Activated CD8-positive, alpha-beta memory T cell treated with anti-CD3 and anti-CD28 coated beads, Interleukin-2, amount 10 ng/mL, durations not matched to agents 7 days and 5 days (primary cell): ENCODE measurements at places on chromosomes 5 and 9. TPM values are rescaled to one million over a fixed set of nuclear protein-coding genes. Genes with fewer than 3 reads are reported as not detected.

Gene TYRP1
- not detected for total RNA-seq

Gene TLX3
- total RNA-seq = not detected

Gene SEC24A
- 25.2 TPM for total RNA-seq

Gene EQTN
- total RNA-seq = not detected

Gene NSG2
- not detected for total RNA-seq

Gene PTPN3
- 0.50 TPM for total RNA-seq

Gene GADD45G
- total RNA-seq = 12.9 TPM

DNA sequence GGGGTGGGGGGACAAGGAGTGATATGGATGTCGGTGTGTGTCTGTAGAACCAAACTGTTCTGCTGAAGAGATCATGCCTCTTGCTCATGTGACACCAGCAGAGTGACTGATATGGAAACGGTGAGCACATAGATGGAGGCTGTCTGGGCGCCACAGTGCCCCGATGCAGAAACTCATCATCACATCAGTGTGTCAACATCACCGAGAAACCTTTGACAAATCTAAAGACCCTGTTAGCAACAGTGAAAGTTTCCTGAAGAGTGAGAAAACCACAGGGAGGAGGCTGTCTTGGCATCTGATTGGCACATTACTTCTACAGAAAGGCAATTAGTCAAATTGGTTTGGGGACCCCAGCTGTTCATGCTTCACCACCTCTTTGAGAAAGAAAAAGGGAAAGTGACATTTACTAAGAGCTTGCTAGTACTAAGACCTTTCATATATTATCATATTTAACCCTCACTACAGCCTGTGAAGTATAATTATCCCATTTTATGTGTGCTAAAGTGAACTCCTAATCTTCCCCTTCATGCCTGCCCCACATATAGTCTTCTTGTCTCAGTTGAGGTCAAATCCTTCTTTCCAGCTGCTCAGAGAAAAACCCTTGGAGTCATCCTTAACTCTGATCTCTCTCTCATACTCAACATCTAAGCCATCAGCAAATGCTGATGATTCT, 25.6 kb downstream of the CSF2 start:
- peaks cover 85% of the 10 kb centered on the region for H3K4me1 ChIP-seq
- peak; percentile 86 for DNase-seq
- peak overlapping the region; percentile 10 for H3K4me3 ChIP-seq
- H3K27ac ChIP-seq = peak overlapping the region; percentile 95
- peaks cover 5% of the 10 kb centered on the region for H3K36me3 ChIP-seq

GRCh38 chr5:91091471-91092234, 291.5 kb downstream of the ARRDC3 start:
- DNase-seq = no peak
- H3K4me1 ChIP-seq = no peaks in the 10 kb centered on the region
- no peaks in the 10 kb centered on the region for H3K36me3 ChIP-seq
- no peak overlapping the region for H3K27ac ChIP-seq

DNA sequence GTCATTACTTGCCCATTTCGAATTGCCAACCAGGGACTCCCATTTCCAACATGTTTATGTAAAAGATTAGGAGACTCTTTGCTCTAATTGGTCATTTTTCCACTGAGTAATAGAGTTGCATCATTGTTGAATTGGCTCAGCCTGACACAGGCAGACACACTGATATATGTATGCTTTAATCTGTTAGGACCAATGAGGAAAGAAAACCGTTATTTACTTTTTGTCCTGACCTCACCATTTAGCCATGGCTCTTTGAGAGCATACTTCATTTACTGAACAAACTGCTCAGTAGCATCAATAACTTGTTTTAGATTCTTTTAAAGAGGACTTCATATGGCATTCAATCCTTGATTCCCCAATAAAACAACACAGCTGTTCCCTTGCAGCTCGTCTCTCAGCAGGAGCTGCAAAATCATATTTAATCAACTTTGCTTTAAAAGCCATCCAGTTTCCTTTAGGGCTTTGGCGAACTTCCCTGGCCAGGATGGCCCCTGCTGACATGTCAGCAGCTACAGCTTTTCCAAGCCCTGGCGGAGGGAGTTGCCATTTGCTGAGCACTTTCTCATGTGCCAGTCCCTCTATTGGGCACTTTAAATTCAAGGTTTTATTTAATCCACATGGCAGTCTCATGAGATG, 251.5 kb upstream of the TNC start:
- no peak overlapping the region for H3K4me3 ChIP-seq
- H3K27ac ChIP-seq = no peak overlapping the region
- no peaks in the 10 kb centered on the region for H3K27me3 ChIP-seq
- no peak for DNase-seq

DNA sequence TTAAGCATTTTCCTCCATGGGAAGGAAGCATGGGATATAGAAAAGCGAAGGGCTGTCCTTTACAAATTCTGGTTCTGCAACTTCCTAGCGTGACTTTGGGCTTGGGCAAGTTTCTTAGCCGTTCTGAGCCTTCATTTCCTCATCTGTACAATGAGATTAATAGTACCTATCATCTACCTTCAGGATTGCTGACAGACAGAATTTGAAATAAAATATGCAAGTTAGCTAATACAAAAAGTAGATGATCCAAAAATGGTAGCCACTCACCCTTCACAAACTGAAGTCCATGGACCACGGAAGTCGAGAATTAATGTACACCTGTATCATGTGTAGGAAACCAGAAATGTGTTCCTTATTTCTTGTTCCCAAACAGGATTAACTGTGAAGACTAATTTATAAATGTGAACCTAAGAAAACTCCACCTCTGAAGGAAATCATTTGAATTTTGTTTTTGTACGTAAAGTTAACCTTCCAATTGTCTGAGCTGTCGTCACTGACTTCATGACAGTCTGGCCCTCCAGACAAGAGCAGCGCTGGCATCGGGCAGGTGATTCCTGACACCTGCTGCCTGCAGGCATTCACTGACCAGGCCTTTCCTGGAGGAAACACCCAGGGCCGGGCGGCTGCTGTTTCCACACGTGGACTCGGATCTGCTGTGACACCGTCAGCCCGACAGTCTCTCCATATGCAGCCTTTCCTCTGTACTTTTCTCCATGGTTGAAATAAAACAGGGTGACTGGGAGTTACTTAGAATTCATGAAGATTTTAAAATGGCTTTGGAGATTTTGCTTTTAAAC, 63.4 kb downstream of the PSMB7 start:
- DNase-seq = no peak
- H3K4me1 ChIP-seq = peaks cover 11% of the 10 kb centered on the region
- no peak overlapping the region for H3K4me3 ChIP-seq

GRCh38 chr9:77719321-77719720, 71.2 kb upstream of the GNA14 start:
- H3K36me3 ChIP-seq = peaks cover 5% of the 10 kb centered on the region
- H3K27ac ChIP-seq = no peak overlapping the region
- H3K4me1 ChIP-seq = peaks cover 2% of the 10 kb centered on the region
- no peaks in the 10 kb centered on the region for H3K27me3 ChIP-seq

DNA sequence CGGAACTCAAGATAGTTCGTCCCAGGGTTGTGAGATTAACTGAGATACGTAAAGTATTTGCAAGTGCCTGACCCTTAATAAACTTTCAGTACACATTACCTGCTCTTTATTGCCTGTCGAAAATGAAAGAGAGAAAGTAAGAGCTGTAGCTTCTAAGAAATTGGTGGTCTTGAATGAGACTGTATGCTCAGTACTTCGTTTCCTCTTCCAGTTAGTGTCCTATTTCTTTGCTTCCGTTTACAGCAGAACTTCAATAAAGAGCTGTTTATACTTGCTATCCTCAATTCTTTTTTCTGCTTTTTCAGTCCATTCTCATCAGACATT, 534 bp downstream of the SRFBP1 start:
- H3K36me3 ChIP-seq = peaks cover 15% of the 10 kb centered on the region
- H3K4me3 ChIP-seq = peak overlapping the region; percentile 88
- DNase-seq = no peak
- peaks cover 10% of the 10 kb centered on the region for H3K27me3 ChIP-seq
- H3K27ac ChIP-seq = peak overlapping the region; percentile 92
- peaks cover 29% of the 10 kb centered on the region for H3K4me1 ChIP-seq

- no peaks in the 10 kb centered on the region for H3K4me1 ChIP-seq
- no peak for DNase-seq
- no peak overlapping the region for H3K27ac ChIP-seq
These were observed 75.1 kb downstream of the ALDH7A1 start for GRCh38 chr5:126519637-126520592.

DNA sequence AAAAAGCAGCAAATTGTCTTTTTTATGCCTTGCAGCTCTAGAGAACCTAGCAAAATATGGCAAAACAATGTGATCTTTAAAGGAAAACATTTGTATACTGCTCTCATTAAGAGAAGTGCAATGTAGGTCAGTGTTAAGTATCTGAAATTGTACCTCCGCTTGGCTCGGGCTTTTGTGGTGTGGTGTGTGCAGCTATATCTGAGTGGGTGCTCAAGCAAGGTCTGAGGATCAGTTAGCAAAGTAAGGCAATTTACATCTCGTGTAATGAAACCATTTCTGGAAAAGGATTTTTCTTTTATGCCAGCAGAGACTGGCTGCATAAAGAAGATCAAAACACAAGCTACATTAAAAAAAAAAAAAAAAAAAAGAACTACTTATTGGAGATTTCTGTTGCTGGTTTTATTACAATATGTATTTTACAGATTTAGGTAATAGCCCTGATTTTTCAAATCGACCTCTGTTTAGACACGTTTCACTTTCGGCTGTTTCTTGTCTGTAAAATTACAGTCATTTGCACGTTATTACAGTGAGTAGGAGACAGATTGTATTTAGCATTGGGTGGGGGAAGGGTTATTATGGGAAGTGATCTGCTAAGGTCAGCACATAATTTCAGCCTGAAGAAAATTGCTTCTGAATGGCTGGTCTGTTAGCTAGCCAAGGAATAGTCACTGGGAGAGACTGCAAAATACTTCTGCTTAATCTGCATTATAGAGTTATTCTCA, 7.9 kb upstream of the ZNF608 start:
- H3K36me3 ChIP-seq = no peaks in the 10 kb centered on the region
- DNase-seq = no peak
- peaks cover under 1% of the 10 kb centered on the region for H3K27me3 ChIP-seq

GRCh38 chr9:81470864-81471263, 218.5 kb downstream of the TLE1 start:
- DNase-seq = no peak
- no peak overlapping the region for H3K27ac ChIP-seq
- no peaks in the 10 kb centered on the region for H3K4me1 ChIP-seq
- no peaks in the 10 kb centered on the region for H3K27me3 ChIP-seq
- no peak overlapping the region for H3K4me3 ChIP-seq
- no peaks in the 10 kb centered on the region for H3K36me3 ChIP-seq

- no peak overlapping the region for H3K4me3 ChIP-seq
- H3K36me3 ChIP-seq = peaks cover 6% of the 10 kb centered on the region
- no peak overlapping the region for H3K27ac ChIP-seq
These were observed 63.3 kb downstream of the CSF2 start for GRCh38 chr5:132136906-132137305.

GRCh38 chr5:42001673-42002072, 76.6 kb downstream of the FBXO4 start:
- no peak overlapping the region for H3K4me3 ChIP-seq
- DNase-seq = no peak
- no peak overlapping the region for H3K27ac ChIP-seq
- H3K27me3 ChIP-seq = peaks cover 6% of the 10 kb centered on the region

GRCh38 chr5:179142434-179143198, 82.4 kb downstream of the ZNF354C start:
- H3K36me3 ChIP-seq = no peaks in the 10 kb centered on the region
- H3K4me3 ChIP-seq = no peak overlapping the region
- H3K27me3 ChIP-seq = no peaks in the 10 kb centered on the region
- H3K27ac ChIP-seq = no peak overlapping the region
- H3K4me1 ChIP-seq = peaks cover 10% of the 10 kb centered on the region

GRCh38 chr9:27569406-27569805, 3.9 kb downstream of the C9orf72 start:
- H3K4me1 ChIP-seq = peaks cover 21% of the 10 kb centered on the region
- H3K27me3 ChIP-seq = no peaks in the 10 kb centered on the region
- H3K4me3 ChIP-seq = no peak overlapping the region
- H3K27ac ChIP-seq = no peak overlapping the region

DNA sequence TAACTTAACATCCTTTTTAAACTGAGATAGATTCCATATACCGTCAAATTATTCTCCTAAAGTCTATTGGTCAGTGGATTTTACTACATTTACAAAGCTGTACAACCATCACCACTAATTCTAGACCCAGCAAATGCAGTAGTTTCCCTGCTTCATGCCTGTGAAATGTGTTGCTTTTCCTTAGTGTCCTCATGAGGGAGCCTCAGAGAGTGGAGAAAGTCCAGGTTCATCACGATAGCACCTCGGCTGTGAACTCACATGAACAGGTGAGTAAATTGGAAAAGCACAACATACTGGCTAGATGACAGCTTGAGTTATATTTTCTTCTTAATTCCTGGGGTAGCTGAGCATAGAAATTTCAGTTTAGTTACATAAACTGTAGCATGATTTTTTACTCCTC, 653.7 kb downstream of the MTRR start:
- no peaks in the 10 kb centered on the region for H3K27me3 ChIP-seq
- no peaks in the 10 kb centered on the region for H3K36me3 ChIP-seq
- no peaks in the 10 kb centered on the region for H3K4me1 ChIP-seq
- H3K4me3 ChIP-seq = no peak overlapping the region

GRCh38 chr9:34570809-34571480, 18.6 kb downstream of the CNTFR start:
- no peak for DNase-seq
- no peak overlapping the region for H3K4me3 ChIP-seq
- H3K4me1 ChIP-seq = no peaks in the 10 kb centered on the region
- H3K36me3 ChIP-seq = no peaks in the 10 kb centered on the region
- no peak overlapping the region for H3K27ac ChIP-seq
- peaks cover 17% of the 10 kb centered on the region for H3K27me3 ChIP-seq

GRCh38 chr5:178347956-178348355, 115.4 kb upstream of the PHYKPL start:
- H3K27ac ChIP-seq = no peak overlapping the region
- DNase-seq = no peak
- H3K27me3 ChIP-seq = no peaks in the 10 kb centered on the region
- H3K36me3 ChIP-seq = no peaks in the 10 kb centered on the region
- no peak overlapping the region for H3K4me3 ChIP-seq
- H3K4me1 ChIP-seq = no peaks in the 10 kb centered on the region

GRCh38 chr5:110899566-110900412, 161.0 kb downstream of the SLC25A46 start:
- no peak overlapping the region for H3K4me3 ChIP-seq
- H3K36me3 ChIP-seq = no peaks in the 10 kb centered on the region
- no peak for DNase-seq
- no peaks in the 10 kb centered on the region for H3K4me1 ChIP-seq
- peaks cover 4% of the 10 kb centered on the region for H3K27me3 ChIP-seq

GRCh38 chr5:172356047-172356446, 72.5 kb upstream of the UBTD2 start:
- peaks cover 4% of the 10 kb centered on the region for H3K27me3 ChIP-seq
- H3K4me1 ChIP-seq = no peaks in the 10 kb centered on the region
- H3K36me3 ChIP-seq = no peaks in the 10 kb centered on the region
- no peak overlapping the region for H3K27ac ChIP-seq
- H3K4me3 ChIP-seq = no peak overlapping the region

- peaks cover 11% of the 10 kb centered on the region for H3K36me3 ChIP-seq
- DNase-seq = no peak
- peak overlapping the region; percentile 47 for H3K27ac ChIP-seq
- H3K4me3 ChIP-seq = no peak overlapping the region
These were observed 35.5 kb downstream of the RAPGEF1 start for GRCh38 chr9:131704141-131704983.

GRCh38 chr5:169354921-169355320, 54.0 kb upstream of the SLIT3 start:
- H3K27ac ChIP-seq = no peak overlapping the region
- no peaks in the 10 kb centered on the region for H3K4me1 ChIP-seq
- H3K4me3 ChIP-seq = no peak overlapping the region
- DNase-seq = no peak
- no peaks in the 10 kb centered on the region for H3K36me3 ChIP-seq
- H3K27me3 ChIP-seq = no peaks in the 10 kb centered on the region

GRCh38 chr5:68033029-68033428, 182.5 kb upstream of the PIK3R1 start:
- peaks cover 8% of the 10 kb centered on the region for H3K27me3 ChIP-seq
- H3K4me1 ChIP-seq = no peaks in the 10 kb centered on the region
- no peaks in the 10 kb centered on the region for H3K36me3 ChIP-seq
- DNase-seq = no peak
